ENCODE measurements at places on chromosomes 2 and 18.

DNA sequence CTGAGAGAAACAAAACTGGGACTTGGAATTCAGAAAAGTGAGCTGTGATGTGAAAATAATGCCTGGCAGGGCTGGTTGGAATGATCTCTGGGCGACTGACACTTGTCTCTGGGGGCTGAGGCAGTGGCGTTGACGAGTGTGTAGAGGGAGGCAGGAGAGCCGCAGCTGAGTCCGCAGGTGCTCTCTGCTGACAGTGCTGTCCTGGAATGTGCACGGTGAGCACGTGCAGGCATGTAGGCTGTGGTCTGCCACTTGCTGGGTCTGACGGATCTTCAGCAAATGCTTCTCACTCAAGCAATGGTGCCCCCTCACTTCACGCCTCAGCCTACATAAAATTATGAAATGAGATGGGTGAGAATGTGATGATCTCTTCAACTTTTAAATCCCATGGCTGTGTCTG lies 38.5 kb upstream of the ATP9B start:
- no peak for DNase-seq

- DNase-seq, result no peak
Observed at GRCh38 chr18:29488617-29489016, 1311.7 kb upstream of the CDH2 start.

DNA sequence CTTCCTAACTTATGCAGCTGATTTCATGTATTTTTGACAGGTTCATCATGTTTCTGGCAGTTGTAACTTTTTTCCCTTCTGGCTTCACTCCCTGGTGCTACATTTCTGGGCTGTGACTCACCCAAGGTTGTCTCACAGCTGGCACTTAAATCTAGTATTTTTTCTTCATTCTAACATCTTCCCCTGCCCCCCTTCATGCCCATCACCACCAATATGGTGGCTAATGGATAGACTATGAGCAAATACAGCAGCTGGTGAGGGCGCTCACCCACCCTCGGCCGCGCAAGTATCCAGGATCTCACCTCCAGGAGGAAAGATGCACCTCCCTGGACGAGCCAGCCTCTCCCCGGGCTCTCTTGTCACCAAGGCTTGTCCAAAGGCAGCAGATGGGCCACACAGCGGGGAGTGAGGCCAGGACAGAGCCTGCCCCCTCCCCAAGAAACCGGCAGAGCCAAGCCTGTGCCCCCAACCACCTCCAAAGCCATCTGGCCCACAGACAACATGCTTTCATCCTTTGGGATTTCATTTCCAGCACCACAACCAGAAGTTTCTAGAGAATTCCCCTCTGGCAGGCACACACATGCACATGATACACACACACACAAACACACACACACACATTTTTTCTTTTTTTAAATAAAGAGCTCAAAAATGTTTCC lies 39.1 kb downstream of the ATOH8 start:
- DNase-seq, result no peak

DNA sequence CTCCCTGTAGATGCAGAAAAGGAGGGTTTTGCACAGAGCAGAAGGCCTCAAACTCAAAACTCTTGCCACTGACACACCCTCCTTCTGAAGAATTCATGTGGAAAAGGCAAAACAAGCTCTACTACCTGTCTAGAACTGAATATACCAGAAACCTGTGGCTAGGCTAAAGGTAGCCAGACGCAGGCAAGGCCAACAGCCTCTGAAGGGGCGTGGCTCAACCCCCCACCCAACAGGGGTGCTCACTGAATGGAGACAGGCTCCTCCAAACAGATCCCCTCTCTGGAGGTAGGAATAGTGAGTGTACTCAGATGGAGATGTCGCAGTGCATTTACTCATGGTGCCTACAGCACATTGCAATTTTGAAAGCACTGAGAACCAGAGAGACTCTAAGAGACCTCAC lies 3.0 kb upstream of the STK17B start:
- no peak for DNase-seq

DNA sequence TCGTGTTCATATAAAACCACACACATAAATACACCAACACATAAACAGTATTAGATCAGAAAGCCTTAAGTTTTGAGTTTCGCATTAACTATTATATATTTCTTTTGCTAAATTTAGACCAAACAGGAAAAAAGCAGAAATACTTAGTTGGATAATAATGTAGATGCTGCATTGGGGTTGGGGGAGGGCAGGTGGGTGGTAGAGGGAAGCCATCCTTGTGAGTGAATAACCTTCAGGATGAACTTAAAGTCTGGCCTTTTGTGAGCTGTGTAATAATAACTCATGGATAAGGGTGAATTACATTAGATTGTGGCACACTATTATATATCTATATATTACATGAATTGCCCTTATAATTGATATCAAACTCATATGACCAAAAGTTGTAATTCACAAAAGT lies 174.7 kb downstream of the WDR7 start:
- no peak for DNase-seq

DNA sequence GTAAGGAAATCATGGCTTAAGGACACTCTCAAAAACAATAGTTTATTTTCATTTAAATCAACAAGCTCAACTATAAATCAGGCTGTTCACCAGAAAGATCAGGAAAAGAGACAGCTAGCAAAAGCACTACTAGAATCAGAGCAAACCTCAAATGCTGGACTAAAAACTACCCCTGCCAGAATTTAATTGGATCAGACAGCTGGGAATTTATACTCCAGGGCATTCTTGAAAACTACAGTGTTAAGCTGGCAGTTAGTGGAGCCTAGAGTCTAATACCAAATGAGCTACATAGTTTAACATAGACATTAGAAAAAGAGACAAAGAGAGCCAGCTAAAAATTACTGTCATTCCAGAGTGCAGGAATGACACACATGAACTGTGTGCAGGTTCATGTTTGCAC lies 1016.4 kb upstream of the CRIM1 start:
- DNase-seq, result no peak

DNA sequence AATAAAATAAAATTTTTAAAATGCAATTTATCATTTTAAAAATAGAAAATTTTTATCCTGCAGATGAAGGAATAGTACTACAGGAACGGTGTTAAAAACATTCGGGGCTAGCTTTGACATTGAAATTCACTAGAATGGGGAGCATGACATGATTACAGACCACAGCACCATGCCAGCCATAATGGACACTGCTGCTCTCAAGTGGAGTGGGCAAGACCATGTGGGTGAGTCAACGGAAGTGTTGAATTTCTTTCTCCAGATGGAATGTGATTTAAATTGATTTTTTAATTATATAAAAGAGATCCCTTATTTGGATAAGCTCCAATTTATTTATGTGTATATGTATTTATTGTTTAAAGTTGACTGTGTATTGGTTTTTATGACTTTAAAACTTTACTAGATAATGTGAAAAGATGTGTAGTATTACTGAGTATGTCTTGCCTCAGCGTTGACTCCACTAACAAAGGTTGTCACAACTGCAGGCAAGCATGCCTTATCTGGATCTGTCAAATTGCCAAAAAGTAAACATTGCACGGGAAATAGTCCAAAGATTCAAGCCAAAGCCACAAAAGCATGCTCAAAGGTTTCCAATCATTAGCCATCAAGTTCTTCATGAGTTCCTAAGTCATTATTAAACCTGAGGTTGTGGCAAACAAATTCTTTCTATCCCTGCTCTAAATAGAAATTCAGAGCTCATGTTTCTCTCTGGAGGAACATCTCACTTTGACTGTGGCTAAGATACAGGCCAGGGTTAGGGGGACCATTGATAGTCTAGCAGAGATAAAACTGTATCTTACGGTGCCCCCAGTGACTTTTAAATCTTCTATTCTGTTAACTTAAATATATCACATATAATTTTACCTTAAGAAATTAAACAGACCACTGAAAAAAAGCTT lies 536.9 kb downstream of the TMX3 start:
- DNase-seq, result no peak

GRCh38 chr2:14861181-14861580 lies 228.7 kb downstream of the LRATD1 start:
- no peak for DNase-seq

GRCh38 chr2:195055996-195056395 lies 601.0 kb upstream of the SLC39A10 start:
- DNase-seq, result no peak

DNA sequence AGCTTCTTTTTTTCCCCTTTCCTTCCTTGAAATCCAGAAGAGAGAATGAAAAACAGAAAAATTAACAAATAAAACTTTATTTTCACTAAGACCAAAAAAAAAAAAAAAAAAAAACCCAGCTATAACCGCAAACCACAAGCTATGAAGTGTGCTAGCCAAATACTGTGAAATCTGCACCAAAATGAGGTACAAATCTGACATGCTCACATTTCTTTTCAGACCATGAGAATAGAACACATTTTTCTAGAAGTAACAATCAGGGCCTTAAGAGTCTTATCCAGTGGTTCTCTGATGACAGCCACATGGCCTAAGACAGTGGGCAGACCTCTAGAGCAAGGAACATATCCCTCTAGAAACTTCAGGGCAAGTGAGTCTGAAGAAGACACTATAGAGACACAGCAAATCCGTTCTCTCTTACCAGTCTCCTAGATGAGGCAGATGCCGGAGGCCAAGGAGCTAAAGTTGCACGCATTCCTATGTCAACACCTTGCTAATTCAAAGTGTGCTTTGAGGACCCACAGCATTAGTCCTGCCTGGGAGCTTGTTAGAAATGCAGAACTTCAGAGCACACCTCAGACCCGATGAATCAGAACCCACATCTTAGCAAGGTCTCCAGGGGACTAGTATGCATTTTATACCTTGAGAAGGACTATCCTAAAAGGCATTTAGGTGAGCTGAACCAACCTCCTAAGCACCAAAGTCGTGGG lies 317.1 kb downstream of the MYCN start:
- DNase-seq, result no peak

GRCh38 chr2:240846873-240847595 lies 21.6 kb upstream of the AGXT start:
- no peak for DNase-seq

DNA sequence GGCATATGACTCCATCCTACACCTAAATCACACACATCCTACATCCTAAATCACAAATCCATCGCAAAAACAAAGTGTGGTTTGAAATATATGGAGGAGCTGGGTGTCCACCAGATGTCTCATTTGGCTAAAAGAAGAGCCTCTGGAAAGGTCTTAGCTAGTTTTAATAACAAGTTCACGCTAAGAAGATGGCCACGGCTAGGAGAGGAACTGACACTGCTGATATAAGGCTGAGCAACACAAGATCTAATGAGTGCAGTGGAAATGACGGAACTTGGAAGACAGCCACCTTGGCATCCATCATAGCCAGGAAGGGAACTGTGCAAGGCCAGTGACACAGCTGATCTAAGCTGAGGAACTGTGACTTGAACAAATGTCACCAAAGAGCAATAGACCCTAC lies 60.0 kb upstream of the AGAP1 start:
- DNase-seq, result no peak

GRCh38 chr2:236658974-236659757 lies 89.5 kb downstream of the ACKR3 start:
- no peak for DNase-seq

GRCh38 chr2:14344355-14344754 lies 288.2 kb upstream of the LRATD1 start:
- DNase-seq, result no peak

GRCh38 chr2:71798266-71799012 lies 345.1 kb downstream of the DYSF start:
- no peak for DNase-seq

- DNase-seq, result no peak
Observed at GRCh38 chr2:75609937-75610508, 36.6 kb upstream of the MRPL19 start.

GRCh38 chr2:36403675-36404230 lies 48.2 kb downstream of the CRIM1 start:
- DNase-seq, result no peak

DNA sequence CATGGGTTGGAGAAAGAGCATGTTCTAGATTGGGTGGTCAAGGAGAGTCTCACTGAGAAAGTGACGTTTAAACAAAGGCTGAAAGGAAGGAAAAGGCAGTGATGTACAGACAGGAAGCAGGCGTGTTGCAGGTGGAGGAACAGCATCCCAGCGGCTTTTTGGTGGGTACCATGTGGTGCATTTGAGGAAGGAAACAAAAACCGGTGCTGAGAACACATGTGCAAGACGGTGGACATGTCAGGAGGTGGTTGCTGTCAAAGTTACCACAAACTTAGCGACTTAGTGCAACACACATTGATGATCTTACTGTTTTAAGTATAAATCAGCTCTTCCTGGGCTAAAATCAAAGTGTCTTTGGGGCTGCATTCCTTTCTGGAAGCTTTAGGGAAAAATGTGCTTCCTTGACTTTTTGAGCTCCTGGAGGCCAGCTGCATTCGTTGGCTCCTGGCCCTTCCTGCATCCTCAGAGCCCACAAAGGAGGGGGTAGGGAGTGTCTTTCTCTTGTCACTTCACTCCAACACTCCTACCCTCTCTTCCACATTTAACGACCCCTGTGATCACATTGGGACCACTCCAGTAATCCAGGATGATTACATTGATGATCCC lies 380.6 kb downstream of the FBXO15 start:
- no peak for DNase-seq

DNA sequence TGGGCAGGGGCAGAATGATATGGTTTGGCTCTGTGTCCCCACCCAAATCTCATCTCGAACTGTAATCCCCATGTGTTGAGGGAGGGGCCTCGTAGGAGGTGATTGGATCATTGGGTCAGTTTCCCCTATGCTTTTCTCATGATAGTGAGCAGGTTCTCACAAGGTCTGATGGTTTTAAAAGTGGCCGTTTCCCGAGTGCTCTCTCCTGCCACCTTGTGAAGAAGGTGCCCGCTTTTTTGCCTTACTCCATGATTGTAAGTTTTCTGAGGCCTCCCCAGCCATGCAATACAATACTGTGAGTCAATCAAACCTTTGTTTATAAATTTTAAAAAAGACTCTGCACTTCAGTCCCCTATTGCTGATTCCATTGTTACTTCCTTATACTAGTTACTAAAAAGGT lies 82.9 kb upstream of the CDKL4 start:
- DNase-seq, result no peak

- no peak for DNase-seq
Observed at GRCh38 chr2:144162652-144163051, 357.3 kb downstream of the ZEB2 start.

- DNase-seq, result no peak
Observed at GRCh38 chr2:100773538-100773937, 46.4 kb upstream of the NPAS2 start.

- no peak for DNase-seq
Observed at GRCh38 chr2:72988726-72989273, 71.5 kb downstream of the EMX1 start.

GRCh38 chr2:150387586-150388288 lies 99.7 kb downstream of the RND3 start:
- no peak for DNase-seq

DNA sequence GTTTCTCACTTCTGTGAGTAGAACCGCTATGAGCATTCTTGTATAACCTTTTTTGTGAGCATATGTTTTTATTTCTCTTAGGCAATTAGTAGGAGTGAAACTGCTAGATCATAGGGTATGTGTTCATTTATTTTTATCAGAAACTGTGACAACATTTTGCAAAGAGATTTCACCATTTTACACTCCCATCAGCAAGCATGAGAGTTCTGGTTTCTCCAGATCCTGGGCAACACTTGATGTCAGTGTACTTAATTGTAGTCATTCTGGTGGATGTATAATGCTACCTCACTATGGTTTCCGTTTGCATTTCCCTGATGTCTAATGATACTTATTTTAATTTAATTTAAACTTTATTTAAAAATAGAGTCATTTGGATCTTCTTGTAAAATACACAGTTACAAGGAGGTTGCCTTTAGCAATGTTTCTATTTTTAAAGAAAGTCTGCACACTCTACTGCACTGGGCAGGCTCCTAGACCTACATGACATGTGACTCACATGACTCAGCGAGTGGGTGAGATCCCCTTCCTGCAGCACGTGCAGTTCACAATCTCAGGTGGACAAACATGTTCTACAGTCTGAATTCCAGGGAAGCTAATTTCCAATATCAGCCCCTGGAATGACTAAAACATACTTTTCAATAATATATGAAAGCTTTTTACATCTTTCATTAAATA lies 127.0 kb upstream of the BCL2L11 start:
- DNase-seq, result no peak

Measured in stimulated activated CD4-positive, alpha-beta T cell treated with anti-CD3 and anti-CD28 coated beads, TNF-alpha, amount 100 ng/mL, for 24 hours (primary cell).